ENCODE measurements at places on chromosomes 7 and 10. TPM values are rescaled to one million over a fixed set of nuclear protein-coding genes. Genes with fewer than 3 reads are reported as not detected.

HHEX gene
- total RNA-seq: 0.11 TPM

SUV39H2 gene
- total RNA-seq: 35.9 TPM

MDFIC gene
- 90.1 TPM for total RNA-seq

HOXA5 gene
- total RNA-seq: not detected

KAZALD1 gene
- total RNA-seq: 0.36 TPM

Data from T-helper 2 cell treated with Interferon-gamma antibody and Interleukin-4, amounts not matched to agents 100 ng/mL and 5 ng/mL, for 36 hours (primary cell).